Astrocyte of the hippocampus (primary cell): ENCODE measurements at places on chromosomes 7 and 10.

DNA sequence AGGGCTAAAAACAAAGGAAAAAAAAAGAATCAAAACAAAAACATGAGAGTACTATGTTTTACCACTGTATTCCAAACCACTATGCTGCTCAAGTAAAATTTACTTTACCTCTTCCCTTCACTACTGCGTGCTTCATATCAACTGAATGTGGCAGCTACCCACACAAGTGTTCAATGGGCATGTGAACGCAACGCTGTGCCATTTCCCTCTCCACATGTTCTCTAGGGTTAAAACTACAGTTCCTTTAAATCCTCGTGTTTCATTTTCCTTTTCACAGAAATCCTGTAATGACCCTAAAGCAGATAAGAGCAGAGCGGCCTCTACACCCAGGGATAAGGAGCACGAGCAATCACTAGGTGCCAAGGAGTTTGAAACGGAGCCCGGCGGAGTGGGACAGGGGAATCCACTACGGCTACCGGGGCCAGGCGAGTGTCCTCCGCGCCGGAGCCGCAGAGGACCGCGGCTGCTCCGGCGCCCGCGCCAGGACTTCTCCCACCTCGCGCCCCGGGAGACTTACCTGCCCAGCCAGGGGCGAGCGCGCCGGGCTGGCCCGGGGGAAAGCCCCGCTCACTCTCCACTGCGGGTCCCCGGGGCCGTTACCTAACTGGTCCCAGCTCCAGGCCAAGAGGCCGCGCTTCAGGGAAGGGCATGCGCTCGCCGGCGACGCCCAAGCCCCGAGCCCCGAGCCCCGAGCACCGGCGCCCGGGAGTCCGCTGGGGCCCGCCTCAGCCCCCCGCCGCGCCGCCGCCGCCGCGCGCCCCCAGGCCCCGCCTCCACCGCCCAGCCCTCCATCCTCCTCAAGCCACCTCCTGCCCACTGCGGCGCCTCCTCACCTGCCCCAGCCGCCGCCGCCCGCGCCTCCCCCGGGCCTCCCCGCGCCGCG, 711 bp downstream of the NAMPT start:
- DNase-seq = peak; percentile 74

- DNase-seq = no peak
Observed at GRCh38 chr10:60394446-60394845, 4.8 kb upstream of the ANK3 start.

DNA sequence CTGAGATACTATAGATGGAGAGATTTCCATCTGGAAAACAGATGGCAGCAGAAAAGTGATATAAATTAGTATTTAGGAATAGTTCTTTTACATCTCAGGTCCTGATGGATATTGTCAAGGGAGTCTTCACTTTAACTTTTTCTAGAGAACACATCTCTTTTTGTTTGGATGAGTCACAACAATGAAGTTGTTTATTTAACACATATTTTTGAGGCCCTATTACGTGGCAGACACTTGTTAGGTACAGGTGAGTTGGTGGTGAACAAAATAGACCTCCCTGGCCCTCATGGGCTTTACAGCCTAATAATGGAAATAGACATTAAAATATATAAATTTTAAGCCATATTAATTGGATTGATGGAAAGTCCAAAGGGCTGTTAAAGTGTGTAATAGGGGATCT, 168.3 kb downstream of the VTI1A start:
- no peak for DNase-seq

DNA sequence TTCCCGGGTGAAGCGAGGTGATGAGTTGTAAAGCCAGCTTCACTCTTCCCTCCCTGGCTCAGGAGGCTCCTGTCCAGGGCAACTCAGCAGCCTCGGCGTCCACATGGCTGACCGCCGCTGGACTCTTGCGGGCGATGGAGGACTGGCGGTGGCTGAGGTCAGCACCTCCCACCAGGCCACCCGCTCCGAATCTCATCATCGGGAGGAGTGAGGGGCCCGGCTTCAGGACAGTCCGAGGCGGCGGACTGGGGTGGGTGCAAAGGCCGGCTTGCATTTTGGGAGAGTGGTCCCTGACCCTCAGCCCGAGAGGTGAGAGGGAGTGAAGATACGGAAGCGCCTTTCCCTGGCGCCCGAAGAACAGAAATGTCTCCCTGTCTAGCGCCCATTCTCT, 759 bp downstream of the DNAJB12 start:
- DNase-seq = peak; percentile 62

DNA sequence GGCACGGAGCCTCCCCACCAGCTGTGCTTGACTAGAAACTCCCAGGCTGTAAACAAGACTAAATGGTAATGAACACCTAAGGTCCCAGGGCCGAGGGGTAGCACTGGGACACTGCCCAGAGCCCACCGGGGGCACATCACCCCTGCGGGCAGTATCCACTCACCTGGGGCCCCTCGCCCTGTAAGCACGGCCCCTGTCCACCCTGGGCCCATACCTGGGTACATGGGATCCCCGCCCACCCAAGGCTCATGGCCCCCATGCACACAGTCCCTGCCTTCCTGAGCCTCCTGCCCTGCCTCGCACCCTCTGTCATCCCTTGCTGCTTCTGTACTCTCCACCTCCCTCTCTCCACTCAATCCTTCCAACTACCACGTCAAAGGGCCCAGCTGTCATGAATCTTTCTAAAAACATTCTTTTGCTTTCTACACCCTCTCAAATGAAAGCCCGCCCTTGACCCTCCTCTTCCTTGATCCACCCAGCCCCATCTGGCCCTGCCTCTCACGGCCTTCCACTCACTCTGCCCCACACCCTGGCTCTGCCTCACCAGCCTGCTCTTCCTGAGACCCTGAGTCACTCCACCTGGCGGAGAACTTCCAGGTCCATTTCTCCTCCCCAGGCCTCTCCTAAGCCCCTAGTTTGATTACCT, 173.1 kb downstream of the PARD3 start:
- DNase-seq = no peak
